ENCODE measurements at places on chromosomes 13 and 19.

DNA sequence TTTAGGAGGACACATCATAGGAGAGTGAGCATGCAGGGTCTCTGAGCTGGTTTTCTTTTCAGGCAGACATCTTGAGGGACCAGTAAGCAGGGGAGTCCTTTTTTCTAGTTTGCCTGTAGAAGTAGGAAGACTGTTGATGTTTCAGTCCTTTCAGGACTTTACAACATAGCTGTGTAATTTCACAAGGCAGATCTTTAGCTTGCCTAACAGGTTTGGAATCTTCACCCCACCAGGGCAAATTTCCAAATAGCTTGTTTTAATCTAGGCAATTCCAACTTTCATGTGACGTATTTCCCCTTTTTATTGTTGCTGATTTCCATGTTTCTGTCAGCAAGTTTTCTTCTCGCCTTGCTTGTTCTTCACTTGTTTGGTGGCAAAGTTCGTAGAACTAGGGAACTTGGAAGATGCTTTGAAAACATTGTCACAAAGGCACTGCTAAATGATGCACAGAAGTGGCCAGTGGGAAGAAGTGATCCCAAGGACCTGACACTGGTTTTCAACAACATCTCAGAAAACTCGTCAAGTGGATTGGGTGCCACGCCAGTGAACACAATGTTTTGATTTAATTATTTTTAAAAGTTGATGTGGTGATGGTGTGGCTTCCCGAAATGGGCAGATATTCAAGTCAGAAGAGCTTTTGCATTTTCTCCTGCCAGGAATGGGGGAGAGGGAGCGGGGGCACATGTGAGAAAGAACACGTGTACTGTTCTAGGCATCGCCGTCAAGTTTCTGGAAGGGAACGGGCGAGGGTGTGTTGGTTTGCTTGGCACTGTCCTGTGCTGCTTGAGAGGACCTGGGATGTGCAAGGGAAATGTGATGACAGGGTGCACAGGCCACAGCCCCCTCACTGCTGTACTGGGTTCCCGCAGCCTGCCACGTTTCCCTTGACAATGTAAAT lies 418.6 kb downstream of the OXGR1 start:
- no peak for DNase-seq

- DNase-seq, result peak; percentile 63
These were observed 73.7 kb downstream of the GGACT start for GRCh38 chr13:100514788-100515409.

GRCh38 chr13:33446821-33447725 lies 161.5 kb upstream of the STARD13 start:
- DNase-seq, result no peak

- no peak for DNase-seq
These were observed 21.7 kb downstream of the VSTM2B start for GRCh38 chr19:29547361-29547960.

DNA sequence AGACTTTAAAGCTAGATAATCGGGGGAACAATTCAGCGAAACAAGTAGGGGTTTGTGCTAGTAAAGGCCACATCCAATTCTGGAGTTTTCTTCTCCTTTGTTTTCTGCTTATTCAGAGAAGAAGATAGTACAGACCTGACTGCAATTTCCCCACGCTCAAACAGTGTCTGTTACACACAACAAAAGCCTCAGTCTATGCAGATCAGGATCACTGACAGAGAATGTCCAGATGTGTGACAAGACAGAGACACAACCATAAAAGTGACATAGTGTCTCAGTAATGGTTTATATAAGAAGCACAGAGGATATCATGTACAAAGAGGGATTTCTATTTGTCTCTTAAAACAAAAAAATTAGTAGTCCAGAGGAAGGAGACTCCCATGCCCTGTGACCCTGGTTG lies 70.7 kb upstream of the GTF3A start:
- no peak for DNase-seq

- no peak for DNase-seq
These were observed 39.4 kb downstream of the RFX2 start for GRCh38 chr19:6070720-6071485.

DNA sequence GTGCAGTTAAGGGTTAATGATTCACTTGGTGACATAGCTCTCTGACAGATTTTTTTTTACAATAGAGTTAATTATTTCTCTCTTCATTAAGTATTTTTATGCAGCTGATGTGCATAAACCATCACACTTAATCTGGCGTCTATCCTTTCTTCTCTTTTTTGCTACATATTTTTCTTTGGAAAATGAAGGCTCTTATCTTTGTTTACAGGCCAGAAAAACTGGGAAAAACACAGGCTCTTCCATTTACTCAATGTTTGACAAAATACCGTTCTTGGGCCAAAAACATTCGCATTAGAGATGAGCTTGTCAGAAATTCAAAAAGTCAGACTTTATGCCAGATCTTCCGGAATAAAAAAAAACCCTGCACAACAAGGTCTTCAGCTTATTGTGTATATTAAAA lies 12.0 kb downstream of the ZNF253 start:
- DNase-seq, result no peak

DNA sequence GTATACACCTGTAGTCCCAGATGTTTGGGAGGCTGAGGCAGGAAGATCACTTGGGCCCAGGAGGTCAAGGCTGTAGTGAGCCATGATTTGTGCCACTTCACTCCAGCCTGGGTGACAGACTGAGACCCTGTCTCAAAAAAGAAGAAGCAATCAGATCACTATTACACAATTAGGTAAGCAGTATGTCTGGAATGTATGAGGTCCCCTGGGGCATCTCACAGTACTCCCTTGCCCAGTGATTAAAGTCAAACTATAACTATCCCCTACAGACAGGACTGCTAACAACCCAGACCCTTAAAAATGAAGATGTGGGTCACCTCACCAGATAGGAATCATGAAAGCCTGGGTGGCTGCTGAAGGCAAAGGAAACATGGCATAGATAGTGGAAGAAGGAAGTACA lies 9.4 kb upstream of the PAN3 start:
- no peak for DNase-seq

DNA sequence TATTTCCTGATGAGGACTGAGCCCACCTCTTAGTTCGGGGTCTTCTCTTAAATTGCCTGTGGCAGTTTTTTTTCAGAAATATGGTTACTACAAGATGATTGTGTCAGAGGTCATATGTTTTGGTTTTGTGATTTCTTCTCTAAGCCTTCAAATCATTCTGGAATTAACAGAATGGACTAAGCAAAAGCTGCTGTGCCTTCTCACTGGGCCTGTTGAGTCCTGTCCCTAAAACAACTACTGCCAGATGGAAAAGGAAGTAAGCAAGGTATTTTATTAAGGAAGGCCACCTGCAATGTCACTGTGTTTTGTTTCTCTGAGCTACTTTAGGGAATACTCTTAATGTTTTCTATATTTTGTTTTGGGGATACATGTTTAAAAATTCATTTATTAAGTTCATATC lies 470.8 kb downstream of the PCDH20 start:
- DNase-seq, result no peak

- no peak for DNase-seq
These were observed 48.2 kb downstream of the PIN1 start for GRCh38 chr19:9883231-9883758.

GRCh38 chr13:35927567-35928021 lies 203.6 kb downstream of the DCLK1 start:
- no peak for DNase-seq

DNA sequence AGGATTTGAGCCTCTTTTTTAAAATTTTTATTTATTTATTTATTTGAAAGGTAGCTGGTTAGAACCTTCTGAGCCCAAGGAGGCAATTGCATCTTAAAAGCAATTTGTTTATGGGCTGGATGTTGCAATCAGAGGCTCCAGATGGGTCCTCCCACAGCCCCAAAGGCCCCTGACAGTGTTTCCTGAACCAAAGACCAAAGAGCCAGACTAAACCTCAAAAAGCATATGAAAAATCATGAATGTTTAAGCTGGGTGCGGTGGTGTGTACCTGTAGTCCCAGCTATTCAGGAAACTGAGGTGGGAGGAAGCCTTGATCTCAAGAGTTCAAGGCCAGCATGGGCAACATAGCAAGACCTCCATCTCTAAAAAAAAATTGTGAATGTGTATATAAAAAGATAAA lies 67.8 kb upstream of the RGCC start:
- no peak for DNase-seq

GRCh38 chr19:670609-671075 lies 5.5 kb upstream of the FSTL3 start:
- DNase-seq, result no peak

GRCh38 chr13:50459046-50459445 lies 384.4 kb downstream of the DLEU7 start:
- DNase-seq, result no peak

GRCh38 chr13:103371271-103371670 lies 305.1 kb upstream of the SLC10A2 start:
- DNase-seq, result no peak
